ENCODE measurements at places on chromosomes 7 and 10.

DNA sequence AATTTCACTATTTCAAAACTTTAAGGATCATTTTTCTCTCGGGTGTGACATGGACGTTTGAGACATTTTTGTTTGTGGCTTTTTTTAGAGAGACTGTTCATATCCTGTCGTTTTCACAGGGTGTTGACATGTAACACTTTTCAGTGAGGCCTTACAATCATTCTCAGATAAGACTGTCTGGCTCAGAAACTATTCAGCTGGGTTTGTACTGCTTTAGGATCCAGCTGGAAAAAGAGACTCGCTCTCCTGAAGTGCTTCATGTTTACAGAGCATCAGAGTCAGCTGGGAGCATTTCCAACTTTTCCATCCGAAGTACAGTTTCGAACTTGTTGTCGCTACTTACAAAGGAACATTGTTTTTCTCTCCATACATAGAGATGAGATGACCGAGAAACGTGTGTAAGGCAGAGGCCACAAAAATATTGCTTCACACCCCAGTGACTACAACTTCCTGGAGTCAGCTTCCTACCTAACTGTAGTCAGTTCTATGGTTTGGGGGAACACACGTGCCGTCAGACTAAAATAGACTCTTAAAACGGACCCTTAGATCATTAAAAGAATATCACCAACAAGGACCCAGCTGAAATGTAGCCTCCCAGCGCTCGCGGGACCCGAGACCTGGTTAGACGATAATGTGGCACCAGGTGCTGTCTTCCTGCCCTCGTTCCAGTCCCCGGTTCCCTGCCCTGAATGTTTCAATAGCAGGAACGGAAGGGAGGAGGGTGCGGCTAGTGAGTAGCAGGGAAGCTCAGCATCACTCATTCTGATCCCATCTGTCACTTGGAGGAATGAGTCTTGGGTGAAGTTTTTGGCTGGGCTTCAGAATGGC lies 78.0 kb downstream of the MKI67 start:
- peak; percentile 30 for DNase-seq

- no peak for DNase-seq
These were observed 350.0 kb downstream of the ACTR3B start for GRCh38 chr7:153109566-153109965.

DNA sequence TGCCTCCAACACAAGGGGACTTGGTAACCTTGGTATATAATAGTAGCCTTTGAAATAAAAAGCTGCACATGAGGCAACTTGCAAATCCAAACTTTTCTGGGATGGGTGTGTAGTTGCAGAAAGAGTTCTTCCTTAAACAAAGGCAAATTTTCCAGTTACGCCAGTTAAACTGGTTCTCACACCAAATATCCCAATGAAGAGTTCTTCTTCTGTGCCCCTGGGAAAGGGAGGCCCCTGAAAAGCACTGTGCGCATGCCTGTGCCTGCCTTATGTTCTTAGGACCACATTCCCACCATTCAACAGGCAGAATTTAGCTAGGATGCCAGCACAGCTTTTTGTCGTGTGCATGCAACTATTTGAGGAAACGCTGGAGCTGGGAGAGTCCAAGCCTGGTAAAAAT lies 164.8 kb upstream of the SLC25A13 start:
- no peak for DNase-seq

- no peak for DNase-seq
These were observed 87.7 kb upstream of the EGR2 start for GRCh38 chr10:62903828-62904227.

GRCh38 chr7:76220185-76221057 lies 18.7 kb downstream of the SRRM3 start:
- DNase-seq = peak; percentile 87

DNA sequence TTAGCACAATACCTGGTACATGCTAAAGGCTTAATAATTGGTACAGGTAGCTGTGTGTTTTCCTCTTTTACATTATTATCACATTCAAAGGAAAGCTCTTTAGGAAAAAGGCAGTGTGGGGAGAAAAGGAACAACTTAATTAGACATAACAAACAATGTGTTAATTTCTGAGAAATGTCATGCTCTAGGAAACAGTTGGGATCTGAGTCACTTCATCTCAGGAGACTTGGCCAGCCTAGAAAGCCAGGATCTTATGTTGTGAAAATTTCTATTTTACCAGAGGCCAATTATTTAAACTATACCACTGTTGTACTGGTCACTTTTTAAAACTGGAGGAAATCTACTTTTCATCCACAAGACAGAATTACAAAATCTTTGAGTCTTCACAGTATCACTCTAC lies 39.6 kb downstream of the ARMH3 start:
- DNase-seq = no peak

GRCh38 chr10:71266147-71266917 lies 52.7 kb upstream of the SLC29A3 start:
- DNase-seq = peak; percentile 42

- DNase-seq = no peak
These were observed 161.2 kb downstream of the DNAJB6 start for GRCh38 chr7:157497744-157498651.

- DNase-seq = no peak
These were observed 208.4 kb downstream of the ACTR3B start for GRCh38 chr7:152967958-152968357.

- DNase-seq = no peak
These were observed 227.8 kb upstream of the BMPER start for GRCh38 chr7:33677556-33677955.

GRCh38 chr7:111508387-111508786 lies 53.9 kb downstream of the IMMP2L start:
- DNase-seq = no peak

DNA sequence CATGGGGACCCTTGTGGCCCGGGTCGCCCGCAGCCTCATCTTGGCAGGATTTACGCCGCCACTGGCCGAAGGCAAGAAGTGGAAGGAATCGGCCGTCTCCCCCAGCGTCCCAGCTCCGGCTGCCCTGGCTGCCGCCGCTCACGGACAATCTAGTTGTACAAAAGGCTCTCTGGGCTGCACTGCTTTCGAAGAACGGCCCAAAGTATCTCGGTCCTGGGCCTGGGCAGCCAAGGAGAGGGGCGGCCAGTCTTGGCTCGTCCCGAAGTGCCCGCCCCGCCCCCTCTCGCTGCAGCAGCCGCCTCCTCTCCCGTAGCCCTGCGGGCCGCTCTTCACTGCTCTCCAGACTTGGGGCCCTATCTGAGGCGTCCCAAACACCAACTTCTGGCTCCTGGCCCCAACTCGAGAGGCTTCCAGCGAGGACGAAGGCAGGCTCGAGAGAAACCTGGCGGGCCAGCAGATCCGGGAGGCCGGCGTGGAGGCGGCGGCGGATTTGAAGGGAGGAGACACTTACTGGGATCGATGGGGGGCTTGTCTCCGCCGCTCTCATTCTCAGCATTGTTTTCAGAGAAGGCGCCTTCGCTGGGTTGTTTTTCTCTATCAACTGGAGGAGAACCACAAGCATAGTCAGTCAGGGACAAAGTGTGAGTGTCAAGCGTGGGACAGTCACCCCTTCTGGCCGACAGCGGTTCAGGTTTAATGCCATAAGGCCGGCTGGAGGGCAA lies 809 bp downstream of the HOXA9 start:
- no peak for DNase-seq
